ENCODE measurements at places on chromosomes 6 and 20.

- DNase-seq = no peak
Observed at GRCh38 chr20:63473555-63474449, 1.3 kb upstream of the KCNQ2 start.

- no peak for DNase-seq
Observed at GRCh38 chr20:1429143-1429728, 36.4 kb upstream of the FKBP1A start.

- no peak for DNase-seq
Observed at GRCh38 chr6:33217246-33217645, 8.9 kb downstream of the RING1 start.

GRCh38 chr20:50993876-50994275 is 29.0 kb downstream of the KCNG1 start:
- no peak for DNase-seq

DNA sequence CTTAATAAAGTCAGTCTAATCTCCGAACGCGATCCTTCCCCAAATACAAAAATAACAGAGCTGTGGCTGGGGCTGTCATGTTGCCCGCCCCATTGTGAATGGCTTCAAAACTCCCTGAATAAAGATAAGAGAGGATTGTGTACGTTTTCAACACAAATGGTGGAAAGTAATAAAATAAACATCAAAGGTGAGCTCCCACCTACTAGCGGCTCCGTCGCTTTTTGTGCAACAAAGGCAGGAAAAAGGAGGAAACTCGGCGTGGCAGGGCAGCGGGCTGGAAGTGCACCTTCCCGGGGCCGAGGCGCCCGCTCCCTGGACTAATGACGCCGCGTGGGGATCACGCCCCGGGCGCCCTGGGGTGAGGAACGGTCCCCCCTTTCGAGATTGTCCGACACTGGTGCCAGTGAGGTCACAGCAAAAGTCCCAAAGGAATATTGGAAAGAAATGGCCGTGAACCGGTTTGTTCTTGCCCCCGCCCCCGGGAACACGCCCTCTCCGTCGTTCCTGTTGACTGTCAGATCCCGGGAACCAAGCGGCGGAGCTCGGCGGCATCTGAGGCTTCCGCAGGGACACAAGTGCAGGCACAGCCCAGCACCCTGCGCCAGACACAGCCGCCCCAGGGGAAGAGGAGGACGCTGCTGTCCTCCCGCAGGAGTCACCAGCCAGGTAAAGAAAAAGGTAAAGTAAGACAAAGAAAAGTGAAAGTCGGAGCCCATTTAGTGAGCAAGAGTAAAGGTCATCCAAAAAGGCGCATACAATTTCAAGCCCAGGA is 1.1 kb upstream of the FOXQ1 start:
- no peak for DNase-seq
